Fibroblast of skin of right biceps (primary cell): ENCODE measurements at places on chromosomes 6 and 20.

DNA sequence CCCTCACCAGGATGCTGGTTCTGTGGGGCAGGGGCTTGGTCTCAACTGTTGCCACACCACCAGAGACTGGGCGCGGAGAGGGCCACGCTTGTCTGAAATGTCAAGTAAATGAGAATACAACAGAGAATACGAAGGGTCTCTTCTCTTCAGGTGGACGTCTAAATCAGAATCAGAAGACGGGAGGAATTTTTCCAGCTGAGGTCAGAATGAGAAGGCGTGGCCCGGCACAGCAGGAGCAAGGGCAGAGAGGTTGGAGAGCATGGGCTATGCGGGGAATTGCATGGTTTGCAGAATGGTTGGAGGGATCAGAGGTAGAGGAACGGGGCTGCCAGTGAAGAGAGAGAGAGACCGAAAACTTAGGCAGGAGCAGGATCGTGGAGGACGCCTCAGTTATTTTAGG lies 337.9 kb downstream of the QKI start:
- no peak for DNase-seq

DNA sequence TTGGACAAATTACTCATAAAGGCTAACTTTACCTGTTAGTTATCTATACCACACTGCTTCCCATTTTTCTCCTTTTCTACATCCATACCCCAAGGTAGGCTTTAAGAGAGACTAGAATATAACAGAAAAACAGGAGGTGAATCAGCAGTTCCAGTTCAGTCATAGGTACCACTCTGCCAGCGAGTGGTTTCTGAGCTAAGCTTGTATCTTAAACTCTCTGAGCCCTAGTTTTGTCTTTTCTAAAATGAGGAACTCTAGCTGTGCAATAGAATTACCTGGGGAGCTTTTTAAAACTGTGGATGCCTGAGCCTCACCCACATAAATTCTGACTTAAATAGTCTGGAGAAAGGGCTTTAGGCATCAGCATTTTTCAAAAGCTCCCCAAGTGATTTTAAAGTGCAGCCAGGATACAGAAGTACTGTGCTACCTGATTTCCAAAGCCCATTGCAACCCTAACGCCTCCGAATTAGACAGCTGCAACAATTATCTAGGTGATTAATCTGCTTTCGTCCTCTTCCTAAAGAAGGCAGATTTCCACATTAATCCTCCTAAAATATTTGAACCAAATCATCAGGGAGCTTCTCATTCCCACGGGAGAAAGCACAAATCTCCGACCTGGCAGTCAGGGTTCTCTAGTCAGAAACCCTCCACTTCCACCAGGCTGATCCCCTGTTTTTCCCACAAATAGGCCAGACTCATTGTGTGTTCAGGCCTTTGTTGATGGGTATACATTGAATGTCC lies 37.4 kb upstream of the RPL7L1 start:
- DNase-seq, result no peak

GRCh38 chr6:169163411-169163901 lies 90.2 kb downstream of the THBS2 start:
- no peak for DNase-seq

DNA sequence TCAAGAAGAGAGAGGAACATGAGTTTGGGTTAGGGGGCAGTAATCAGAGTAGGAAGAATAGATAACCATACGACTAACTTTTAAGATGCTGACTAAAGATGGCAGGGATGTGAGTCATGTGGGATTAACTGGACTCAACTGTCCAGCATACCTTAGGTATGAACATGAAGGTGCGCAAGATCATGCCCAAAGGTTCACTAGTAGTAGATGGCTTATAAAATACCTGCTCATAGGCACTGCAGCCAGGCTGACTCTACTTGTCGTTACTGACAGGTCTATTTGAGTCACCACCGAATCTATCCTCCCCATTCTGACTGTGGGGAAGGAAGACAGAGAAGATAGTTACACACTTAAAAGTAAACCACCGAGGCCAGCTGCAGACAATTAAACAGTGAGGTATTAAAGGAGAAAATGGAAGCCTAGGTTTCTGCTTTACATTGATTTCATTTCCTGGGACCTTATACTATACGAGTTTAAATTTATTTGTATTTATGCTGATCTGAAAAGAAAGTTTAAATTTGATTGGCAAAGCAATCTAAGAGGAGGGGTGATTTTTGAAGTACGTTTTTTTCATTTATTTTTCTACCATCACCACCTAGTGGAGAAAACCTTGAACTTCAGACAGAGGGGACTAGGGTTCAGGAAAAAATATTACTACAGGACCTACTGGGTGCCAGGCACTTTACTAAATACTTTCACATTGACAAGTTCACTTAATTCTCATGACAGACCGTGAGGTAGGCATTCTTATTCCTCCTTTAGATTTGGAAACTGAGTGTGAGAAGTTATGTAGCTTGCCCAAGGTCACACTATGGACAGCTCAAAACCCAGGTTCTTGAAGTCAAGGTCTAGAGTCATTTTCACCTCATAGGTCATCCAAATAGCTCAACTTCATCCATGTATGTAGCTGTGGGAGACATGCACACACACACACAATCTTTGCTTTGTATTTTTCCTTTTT lies 4.0 kb upstream of the WRNIP1 start:
- DNase-seq, result no peak
